Stimulated activated CD4-positive, alpha-beta T cell treated with anti-CD3 and anti-CD28 coated beads, TNF-alpha, amount 100 ng/mL, for 1 hour (primary cell): ENCODE measurements at places on chromosomes 1 and 21.

DNA sequence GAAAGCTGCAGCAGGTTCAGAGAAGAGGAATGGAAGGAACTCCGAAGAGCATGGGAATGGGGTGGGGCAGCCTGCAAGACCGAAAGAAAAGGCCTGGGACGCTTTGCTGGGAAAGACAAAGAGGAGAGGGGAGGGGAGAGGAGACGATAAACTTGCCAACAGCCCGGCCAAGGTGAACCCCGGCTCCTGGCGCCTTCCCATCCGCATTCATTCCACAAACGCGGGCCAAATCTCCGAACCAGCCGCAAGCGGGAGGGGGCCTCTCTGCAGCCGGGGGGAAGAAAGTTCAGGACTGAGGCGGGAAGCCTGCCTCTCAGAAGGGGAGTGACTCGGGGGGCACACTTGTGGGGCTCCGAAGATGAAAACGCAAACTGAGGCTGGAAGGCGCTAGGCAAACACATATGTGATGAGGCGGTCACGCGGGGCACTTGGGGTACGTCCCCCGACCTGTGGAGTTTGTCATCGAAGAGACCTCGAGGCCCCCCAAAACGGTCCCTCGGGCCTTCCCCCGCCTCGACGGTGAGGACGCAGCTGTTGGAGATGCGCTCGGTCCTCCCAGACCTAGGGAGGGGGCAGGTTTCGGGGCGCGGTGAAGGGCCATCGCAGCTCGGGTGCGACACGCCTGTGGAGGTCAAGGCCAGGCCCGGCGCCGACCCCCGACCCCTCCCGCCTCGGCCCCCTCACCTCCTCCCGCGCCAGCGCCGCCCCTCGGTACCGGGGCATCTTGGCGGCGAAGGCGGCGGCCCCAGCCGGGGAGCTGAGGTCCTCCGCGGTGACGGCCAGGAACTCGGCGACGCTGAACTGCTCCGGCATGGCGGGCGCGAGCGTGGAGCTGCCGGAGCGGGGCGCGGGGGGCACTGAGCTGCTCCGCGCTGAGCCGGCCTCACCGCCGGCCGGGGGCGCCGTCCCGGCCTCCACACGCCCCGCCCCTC lies at the start of gene ASAP3:
TSS of gene ASAP3 (minus strand) at position 859 of the 932 bp plus-strand sequence. CDS start at position 813, 46 bp downstream.
- DNase-seq = peak; percentile 10

GRCh38 chr1:208164609-208165008 lies 79.6 kb downstream of the PLXNA2 start:
- DNase-seq = no peak

DNA sequence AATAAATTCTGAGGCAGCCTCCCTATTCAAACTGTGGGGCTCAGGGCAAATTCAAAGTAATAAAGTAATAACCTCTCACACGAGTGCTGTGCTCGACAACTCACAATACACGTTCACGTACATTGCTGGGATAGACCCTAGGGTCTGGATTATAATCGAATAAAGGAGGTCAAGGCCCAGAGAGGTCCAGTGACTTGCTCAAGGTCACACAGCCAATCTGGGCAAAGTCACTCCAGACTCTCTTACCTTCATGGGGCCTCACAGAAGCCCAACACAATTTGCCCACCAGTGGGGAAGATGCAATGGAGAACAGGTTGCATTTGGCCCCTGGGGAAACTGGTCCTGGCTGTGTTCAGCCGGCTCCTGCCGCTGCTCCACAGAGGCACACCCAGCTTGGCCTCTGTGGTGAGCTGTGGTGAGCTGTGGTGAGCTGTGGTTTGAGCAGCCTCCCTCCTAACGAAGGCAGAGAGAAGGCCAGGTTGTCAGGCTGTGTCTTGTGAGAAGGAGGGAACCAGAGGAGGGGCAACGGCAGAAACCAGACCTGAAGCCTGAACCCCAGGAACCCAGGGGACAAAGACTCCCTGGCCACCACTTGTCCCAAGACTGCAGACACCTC lies 35.1 kb downstream of the NUAK2 start:
- peak; percentile 28 for DNase-seq

DNA sequence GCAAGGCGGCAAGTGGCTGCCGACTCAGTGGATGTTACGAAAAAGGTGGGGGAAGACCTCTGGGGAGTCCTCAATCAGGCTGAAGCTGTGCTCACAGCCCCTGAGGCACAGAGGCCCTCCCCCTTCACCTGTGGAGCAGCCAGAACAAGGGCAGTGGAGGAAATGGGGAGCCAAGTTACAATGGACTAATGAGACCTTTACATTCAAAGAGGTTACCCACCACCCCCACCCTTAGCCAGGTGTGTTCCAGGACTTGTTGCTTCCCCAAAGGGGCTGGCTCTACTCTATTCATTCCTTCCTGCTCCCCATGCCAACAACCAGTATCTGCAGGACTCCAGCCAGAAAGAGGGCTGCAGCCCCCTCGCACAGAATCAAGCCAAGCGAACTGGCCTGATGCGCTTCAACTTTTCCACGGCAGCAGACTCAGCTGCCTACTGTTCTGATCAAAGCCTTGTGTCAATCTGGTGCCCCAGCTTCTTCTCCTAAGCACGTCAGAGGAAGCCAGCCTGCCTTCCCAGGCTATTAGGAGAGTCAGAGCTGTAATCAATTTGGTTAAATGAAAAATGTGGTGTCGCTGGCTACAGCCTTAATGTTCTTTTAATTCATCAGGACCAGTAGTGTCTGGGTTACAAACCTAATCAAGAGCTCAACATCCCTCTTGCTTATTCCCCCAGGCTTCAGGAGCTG lies 1.8 kb upstream of the SYT2 start:
- no peak for DNase-seq

DNA sequence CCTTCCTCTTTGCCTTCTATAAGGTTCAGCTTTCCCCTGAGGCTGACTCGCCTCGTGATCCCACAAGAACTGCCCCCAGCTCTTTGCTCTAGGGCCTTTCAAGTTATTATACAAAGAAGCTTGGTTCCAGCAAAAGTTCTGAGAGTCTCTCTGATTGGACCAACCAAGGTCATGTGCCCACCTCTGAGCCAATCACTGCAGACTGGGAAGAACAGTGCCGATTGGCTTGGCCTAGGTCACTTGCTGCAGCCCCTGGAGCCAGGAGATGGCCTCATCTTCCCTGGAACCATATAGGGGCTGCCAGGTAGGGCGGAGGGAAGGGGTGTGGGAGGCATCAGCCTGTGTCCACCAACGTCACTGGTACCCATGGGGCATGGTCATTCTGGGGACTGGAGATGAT lies 22.8 kb downstream of the TAS1R2 start:
- no peak for DNase-seq

DNA sequence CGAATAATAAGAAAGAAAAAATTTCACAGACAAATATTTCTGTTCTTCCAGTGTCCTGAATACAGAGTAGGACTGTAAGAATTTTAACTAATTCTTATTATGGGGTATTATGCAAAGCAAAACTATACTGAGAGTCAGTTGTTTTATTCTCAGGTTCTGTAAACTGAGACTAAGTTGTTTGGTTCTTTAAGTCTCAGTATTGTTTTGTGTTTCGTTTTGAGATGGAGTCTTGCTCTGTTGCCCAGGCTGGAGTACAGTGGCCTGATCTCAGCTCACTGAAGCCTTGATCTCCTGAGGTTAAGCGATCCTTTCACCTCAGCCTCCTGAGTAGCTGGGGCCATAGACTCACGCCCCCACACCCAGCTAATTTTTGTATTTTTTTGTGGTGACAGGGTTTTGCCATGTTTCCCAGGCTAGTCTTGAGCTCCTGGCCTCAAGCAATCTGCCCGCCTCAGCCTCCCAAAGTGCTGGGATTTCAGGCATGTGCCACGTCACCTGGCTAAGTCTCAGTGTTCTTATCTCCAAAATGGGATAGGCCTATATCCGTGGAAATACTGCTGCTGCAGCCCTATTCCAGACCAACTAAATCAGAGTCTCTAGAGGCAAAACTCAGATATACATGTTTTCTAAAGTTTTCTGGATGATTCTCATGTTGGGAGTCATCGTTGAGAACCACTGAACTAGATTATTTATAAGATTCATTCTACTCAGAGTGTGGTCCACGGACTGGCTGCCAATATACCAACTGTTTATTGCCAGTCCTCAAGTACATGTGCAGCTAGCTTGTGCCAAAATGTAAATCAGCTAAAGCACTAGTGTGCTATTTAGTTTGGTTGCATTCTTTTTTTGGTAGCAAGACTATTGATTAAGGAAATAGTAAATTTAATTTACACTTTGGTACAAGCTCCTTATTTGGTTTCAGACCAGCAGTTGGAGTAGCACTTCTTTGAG lies 116.6 kb downstream of the HS2ST1 start:
- DNase-seq = no peak

GRCh38 chr21:34836103-34836932 lies 167.5 kb downstream of the CLIC6 start:
- no peak for DNase-seq

- DNase-seq = no peak
These were observed 23.7 kb upstream of the PLCH2 start for GRCh38 chr1:2452201-2452931.

DNA sequence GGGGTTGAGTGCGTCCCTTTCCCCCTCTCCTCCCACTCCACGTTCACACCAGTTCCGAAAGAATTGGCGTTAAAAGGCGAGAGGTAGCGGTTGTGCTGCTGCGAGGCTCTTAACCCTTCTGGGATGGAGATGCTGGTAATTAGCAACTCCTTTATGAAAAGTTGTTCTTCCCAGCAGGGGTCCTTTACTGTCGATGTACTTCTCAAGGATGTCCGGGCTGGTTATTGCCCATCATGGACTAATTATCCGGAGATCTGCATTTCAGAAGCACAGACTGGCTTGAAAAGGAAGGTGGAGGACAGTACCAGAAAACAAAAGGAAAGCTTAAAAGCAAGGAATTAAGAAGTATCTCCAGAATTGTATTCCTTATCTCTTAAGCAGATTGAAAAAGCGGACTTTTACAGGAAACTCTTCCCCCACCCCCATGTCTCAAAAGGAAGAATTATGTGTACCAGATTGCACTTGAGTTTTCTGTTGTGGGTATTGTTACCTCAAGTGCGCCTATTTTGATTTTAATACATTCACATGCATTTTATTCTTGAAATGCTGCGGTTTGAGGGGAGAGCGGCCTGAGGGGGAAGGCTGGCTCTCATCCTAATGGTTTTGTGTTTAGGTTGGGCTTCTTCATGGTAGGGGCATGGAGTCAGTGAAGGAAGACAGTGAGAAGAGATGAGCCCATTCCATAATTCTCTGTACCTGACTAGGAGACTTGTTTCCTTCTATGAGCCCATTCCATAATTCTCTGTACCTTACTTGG lies 1.5 kb downstream of the AK4 start:
- no peak for DNase-seq

- no peak for DNase-seq
These were observed 21.9 kb upstream of the ID3 start for GRCh38 chr1:23581219-23581618.

DNA sequence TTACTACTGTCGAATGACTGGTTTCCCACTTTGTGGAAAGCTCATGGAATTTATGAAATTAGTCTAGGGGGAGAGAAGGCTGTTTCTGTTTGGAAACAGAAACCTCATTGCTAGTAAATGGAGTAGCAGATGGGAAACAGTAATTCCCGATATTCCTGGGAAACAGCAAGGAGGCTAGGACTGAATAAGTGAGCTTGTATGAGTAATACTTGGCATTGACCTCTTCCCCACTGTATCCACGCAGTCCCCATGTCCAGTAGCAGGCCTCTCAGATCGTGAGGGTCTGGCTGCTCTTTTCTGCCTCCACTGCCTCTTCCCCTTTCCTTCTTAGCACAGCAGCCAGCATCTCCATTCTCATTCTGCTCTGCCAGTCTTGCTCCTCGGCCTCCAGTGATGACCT lies 75.5 kb downstream of the PRDM2 start:
- DNase-seq = no peak

- DNase-seq = no peak
These were observed 157.4 kb upstream of the L1TD1 start for GRCh38 chr1:62037274-62037673.

DNA sequence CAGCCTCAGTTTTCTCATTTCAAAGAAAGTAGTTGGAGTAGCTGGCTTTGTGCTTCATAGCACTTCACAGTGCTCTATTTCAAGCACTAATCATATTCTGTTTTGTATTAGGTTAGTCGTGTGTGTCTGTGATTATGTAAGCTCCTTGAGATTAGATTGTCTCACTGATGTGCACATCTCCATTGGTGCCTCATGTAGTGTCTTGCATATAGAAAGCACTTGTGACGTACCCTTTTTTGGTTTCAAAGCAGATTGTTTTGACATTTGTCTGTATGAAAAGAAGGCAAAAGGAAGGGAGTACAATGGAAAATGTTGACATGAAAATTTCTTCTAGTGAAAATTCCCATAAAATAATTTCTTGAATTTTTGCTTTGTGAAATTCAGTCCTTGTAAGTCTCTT lies 13.9 kb downstream of the BTBD8 start:
- no peak for DNase-seq

- DNase-seq = no peak
These were observed 6.1 kb downstream of the GAS5 start for GRCh38 chr1:173861731-173862145.

DNA sequence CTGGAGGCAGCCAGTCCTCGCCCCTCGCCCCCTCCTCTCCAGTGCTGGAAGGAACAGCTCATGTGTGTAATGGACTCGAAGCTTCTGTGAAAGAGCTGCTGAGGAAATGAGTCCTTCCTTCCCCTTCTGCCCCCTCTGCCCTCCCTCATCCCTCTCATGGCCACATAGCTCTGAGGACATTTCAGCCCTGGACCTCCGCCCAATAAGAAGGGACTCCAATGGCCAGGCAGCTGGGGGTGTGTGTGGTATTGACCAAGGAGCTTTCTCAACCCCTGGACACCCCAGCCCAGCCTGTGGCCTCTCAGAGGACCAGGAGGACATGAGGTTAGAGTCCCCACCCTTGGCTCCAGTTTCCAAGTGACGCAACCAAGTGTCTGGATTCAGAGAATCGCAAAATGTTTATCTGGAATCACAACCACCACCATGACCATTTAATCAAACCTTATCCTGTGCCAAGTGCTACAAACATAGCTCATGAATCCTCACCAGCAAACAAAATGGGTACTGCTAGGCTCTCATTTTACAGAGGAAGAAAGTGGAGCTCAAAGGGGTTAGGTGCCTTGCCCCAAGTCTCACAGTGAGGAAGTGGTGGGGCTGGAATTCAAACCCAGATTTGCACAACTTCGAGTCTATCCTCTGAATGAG lies 47.8 kb upstream of the ECE1 start:
- DNase-seq = no peak

DNA sequence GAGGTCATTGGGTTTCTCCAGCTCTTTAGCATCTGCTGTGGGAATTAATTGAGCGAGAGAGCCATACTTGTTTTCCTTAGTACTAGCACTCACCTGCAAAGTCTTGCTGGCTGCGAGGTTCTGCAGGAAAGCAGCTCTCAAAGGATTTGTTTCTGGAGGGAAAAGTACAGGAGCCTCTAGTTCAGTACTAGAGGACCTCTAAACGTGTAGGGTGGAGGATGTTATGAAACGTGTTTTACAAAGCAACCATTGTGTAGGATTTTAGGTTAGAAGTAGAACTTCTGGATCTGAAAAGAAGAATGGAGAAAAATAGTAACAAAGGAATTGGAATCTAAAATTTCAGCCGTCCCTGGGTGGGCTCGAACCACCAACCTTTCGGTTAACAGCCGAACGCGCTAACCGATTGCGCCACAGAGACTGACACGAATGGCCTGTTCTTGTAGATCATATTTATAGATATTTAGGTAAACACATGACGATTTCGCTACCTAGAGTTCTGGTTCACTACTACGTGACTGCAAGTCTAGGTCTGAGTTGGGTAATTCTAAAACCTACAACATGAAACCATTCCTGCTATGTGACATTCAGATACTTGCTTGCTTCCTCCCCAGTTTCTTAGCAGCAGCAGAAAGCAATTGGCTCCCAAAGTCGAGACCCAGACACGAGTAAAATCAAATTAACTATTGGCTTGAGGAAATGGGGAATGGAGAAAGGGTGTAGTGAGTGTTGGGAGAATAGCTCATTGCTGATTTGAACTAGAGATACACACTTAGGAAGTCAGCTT lies 60.2 kb upstream of the CFAP126 start:
- DNase-seq = peak; percentile 39
